ENCODE measurements at places on chromosomes 5 and 9. TPM values are rescaled to one million over a fixed set of nuclear protein-coding genes. Genes with fewer than 3 reads are reported as not detected.
A peak's percentile ranks its signal among the peaks of the same experiment; 100 is the strongest.

- H3K4me1 ChIP-seq = peaks cover 40% of the 10 kb centered on the region
- no peak for DNase-seq
- H3K27ac ChIP-seq = peak overlapping the region; percentile 64
- no peaks in the 10 kb centered on the region for H3K27me3 ChIP-seq
- no peaks in the 10 kb centered on the region for H3K36me3 ChIP-seq
- peak overlapping the region; percentile 21 for H3K4me3 ChIP-seq
Observed at GRCh38 chr5:80192507-80193241, 63.2 kb downstream of the SERINC5 start.

DNA sequence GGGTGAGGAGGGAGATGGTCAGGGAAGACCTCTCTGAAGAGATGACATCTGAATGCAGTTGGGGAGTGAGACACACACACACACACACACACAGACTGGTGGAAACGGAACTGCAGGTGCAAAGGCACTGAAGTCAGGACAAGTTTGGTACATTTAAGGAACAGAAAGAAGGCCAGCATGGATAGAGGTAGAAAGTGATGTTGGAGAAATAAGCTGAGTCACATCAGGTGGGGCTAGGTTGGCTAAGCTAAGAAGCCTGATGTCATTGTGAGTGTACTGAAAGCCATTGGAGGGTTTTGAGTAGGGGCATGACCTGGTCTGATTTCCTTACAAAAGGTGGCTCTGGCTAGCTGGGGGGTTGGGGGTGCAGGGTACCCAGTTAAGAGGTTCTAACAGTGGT lies 3.1 kb downstream of the BSPRY start:
- H3K27ac ChIP-seq = no peak overlapping the region
- no peak overlapping the region for H3K4me3 ChIP-seq
- peak; percentile 54 for DNase-seq
- peaks cover 61% of the 10 kb centered on the region for H3K27me3 ChIP-seq
- no peaks in the 10 kb centered on the region for H3K36me3 ChIP-seq

- no peaks in the 10 kb centered on the region for H3K4me1 ChIP-seq
- DNase-seq = no peak
- no peak overlapping the region for H3K27ac ChIP-seq
- H3K27me3 ChIP-seq = no peaks in the 10 kb centered on the region
Observed at GRCh38 chr5:14380712-14381111, 200.9 kb upstream of the OTULINL start.

The NEURL1B gene
- 0.29 TPM for total RNA-seq

Data from osteoblast (primary cell).